ENCODE measurements at places on chromosomes 6 and 20.
A peak's percentile ranks its signal among the peaks of the same experiment; 100 is the strongest.

GRCh38 chr6:71402096-71402495, 113.5 kb downstream of the OGFRL1 start:
- no peak for DNase-seq

GRCh38 chr6:26025894-26026832, 61.1 kb upstream of the HFE start:
- DNase-seq: peak; percentile 86

GRCh38 chr20:61599061-61599531, 347.0 kb downstream of the CDH4 start:
- no peak for DNase-seq

GRCh38 chr6:38554700-38555413, 84.9 kb downstream of the BTBD9 start:
- DNase-seq: no peak

GRCh38 chr6:35052694-35053565, 88.2 kb downstream of the TCP11 start:
- no peak for DNase-seq

GRCh38 chr6:151847064-151847463, 39.6 kb downstream of the ESR1 start:
- DNase-seq: peak; percentile 41

DNA sequence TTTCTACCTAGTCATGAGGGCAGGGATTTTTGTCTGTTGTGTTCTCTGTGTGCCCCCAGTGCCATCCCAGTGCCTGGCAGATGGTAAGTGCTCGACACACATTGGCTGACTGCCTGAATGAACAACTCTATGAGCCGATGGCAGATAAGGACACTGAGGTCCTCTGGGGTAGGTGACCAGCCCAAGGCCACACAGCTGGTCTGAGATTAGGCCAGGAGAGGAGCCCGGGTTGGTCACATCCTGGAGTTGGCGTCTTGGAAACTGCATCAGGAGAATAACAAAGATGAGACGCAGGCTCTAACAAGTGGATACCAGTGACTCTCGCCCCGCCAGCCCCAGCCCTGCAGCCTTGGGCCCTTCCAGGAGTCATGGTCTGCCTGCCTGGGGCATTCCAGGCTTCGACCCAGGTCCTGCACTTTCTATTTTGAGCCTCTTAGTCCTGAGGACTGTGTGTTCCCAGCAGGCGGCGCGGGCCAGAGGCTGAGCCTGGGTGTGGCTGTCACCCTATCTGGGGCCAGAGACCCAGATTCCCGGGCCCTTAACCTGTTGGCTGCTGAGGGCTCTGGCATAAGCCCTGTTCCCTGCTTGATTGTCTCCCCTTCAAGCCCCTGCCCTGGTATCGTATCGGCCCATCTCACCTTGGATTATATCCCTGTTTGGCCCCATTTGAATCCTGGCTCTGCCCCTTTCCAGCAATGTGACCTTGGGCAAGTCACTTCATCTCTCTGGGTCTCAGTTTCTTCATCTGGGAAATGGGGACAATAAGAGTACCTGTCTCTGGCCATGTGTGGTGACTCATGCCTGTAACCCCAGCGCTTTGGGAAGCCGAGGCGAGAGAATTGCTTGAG, 88.3 kb downstream of the CEBPB start:
- DNase-seq: no peak

DNA sequence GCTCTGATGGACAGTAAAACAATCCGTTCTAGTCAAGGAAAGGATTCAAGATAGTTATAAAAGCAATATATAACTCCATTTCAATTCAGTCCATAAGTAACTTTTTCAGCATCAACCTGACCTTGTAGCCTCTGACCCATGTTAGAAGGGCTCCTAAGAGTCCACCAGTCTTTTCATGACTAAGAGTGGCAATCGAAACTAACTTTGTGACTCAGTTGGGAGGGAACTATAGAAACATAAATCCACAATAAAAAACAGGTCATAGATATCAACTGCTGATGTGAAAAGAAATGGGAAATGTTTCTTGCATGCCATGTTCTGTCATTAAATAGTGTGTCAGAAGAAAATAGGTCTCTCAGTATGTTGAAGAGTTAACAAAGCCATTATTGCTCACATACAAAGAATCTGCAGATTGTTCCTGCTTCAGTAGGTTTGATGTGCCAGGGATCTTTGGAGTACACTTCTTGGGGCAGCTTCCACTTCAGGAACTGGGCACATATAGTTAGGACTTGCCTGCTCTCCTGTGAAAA, 16.2 kb upstream of the RBL1 start:
- no peak for DNase-seq

GRCh38 chr6:112325444-112325843, 21.7 kb upstream of the RFPL4B start:
- no peak for DNase-seq

- no peak for DNase-seq
Observed at GRCh38 chr6:170134471-170135440, 156.1 kb downstream of the DLL1 start.

DNA sequence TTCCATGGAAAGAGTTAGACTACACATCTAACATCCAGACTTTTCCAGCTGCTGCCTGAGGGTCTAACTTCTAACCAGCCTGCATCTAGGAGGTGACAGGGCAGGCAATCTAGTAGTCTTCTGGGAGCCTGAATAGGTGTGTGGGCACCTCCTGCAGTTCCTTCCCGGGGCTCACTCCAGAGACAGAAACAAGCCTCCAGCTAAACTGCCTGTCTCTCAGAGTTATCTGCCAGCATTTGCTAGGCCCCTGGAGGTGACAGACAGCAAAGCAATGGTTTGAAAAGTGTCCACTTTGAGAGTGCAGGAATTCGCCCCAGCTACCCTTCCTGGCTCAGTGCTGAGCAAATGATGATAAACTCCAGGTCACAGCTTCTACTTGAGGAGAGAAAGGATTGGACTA, 240.5 kb upstream of the PRSS16 start:
- DNase-seq: no peak

GRCh38 chr6:136252441-136252840, 2.3 kb upstream of the MTFR2 start:
- DNase-seq: no peak

GRCh38 chr6:157159348-157159747, 164.0 kb downstream of the TMEM242 start:
- DNase-seq: no peak

DNA sequence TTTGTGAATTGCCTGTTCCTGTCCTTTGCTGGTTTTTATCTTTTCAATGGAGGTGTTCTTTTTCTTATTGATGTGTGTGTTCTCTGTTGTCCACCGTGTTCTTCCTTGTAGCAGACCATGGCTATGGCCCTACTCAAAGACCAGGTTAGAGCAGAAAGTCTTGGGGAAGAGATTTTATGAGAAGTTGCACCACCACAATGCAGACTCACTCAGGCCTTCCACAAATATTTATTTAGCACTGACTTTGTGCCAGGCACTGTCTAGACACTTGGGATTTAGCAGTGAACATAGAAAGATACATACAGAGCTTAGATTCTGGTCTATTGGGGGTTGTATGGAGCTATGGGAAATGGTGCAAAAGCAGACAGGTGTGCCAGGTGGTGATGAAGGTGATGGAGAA, 98.8 kb downstream of the DTD1 start:
- no peak for DNase-seq

DNA sequence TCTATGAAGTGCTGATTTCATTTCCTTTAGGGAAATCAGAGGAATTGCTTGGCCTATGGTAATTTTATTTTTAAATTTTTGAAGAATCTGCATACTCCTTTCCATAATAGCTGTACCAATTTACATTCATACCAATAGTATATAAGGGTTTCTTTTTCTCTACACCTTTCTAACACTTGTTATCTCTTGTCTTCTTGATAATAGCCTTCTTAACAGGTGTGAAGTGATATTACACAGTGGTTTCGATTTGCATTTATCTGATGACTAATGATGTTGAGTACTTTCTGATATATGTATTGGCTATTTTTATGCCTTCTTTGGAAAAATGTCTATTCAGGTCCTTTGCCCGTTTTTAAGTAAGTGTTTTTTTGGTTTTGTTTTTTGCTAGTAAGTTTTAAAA, 40.8 kb downstream of the SMAP1 start:
- DNase-seq: no peak

DNA sequence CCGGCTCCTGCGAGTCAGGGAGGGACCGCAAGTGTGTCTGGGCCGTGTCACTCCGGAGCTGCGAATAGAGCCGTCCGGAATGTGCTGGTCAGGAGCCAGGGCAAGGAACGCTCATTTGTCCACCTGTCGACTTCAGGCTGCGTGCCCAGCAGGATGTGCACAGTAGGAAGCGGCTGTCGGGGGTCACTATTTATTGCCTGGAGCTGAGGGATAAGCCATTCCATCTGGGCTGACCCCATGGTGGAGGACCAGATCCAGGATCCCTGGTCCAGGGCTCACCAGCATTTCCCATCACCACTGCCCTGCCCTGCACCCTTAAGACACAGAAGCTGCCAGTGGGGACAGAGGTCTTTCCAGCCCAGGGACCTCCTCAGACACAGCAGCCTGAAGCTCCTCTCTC, 14.7 kb downstream of the NTSR1 start:
- no peak for DNase-seq

GRCh38 chr20:944148-944547, 28.0 kb upstream of the ANGPT4 start:
- DNase-seq: no peak

DNA sequence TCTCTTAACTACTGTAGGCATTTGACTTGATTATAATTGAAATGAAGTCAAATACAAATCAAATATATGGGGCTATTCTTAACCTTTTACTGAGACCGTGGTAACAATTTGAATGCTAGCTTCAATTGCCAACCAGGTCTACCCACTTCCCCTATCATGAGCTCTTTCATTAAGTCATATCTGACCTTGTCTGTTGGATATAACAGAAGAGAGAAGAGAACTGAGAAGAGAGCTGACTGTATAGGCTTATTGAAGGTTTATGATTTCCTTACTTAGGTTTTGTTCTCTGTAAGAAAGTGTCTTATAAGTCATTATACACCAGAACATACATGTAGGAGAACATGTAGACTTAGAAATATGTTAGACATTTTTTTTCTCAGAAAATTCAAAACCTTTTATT, 549.4 kb downstream of the COL12A1 start:
- no peak for DNase-seq

DNA sequence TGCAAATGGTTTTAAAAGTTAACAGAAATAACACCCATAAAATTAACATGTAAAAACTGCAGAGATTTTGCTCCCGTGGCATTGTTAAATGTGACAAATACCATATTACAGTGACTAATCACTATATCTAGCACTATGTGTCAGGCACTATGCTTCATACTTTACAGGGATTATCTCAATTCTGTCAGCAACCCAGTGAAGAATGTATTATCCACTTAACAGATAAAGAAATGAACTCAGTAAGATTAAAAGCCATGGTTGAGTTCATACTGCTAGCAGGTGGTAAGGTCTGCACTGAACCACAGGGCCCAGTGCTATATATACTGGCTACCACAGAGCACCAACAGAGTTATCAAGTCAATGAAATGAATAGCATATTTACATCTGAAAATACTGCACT, 65.4 kb downstream of the RWDD2A start:
- no peak for DNase-seq

DNA sequence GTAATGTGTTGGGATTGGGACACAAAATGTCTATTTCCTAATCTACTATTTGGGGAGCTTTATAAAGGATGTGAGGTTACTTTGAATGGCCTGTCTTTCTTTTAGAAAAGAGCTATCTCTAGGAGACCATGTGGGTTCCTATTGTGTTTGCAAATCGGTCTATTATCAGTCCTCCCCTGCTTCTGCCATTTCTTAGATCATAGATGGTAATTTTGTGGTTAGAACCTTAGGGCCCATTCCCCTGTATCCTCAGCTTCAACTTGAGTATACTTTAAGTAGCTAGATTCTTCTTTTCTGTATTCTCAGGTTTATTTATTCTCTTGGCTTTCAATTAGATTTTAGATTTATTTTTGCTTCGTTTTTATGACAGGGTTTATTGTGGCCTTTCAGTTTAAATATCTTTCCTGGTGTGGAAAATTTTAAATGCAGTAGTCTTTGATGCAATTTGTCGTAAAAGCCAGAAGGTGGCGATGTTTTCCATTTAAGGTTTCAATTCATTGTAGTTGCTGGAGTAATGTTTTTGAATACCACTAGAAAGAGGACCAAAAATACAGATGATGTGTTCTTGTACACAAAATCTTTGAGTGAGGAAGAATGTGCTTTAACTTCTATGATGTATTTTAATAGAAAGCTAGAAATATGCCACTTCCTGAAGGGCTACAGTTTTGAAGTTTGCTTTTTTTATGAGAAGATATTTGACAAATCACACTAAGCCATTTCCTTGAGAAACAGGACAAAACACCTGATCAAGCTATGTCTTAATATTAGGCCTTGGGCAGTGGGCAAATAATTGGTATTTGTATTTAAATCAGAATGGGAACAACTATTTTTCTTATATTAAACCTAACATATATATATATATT, 20.3 kb downstream of the TBPL1 start:
- no peak for DNase-seq

GRCh38 chr6:10603219-10603618, 82.1 kb downstream of the GCNT2 start:
- no peak for DNase-seq

- DNase-seq: no peak
Observed at GRCh38 chr20:39349240-39349639, 387.1 kb downstream of the DHX35 start.

DNA sequence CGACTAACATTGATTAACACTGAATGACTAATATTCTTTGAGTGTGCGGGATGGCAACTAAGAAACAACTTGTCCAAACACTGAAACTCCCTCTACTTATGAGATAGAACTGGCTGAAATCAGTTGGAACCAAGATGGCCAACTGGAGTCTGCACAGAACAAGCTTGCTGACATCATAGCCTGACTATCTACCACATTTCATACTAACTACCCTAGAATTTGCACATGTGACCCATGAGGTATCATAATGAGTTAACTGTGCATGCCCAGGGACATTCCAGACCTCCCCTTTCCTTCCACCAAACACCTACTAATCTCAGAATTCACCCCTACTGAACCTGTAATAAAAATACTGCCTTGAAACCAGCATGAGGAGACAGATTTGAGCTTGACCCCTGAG, 43.2 kb downstream of the PHIP start:
- DNase-seq: no peak

Data from progenitor cell of endocrine pancreas (in vitro differentiated cells).